Hindlimb muscle (tissue), 1 donor: ENCODE measurements at places on chromosomes 1 and 21. TPM values are rescaled to one million over a fixed set of nuclear protein-coding genes. Genes with fewer than 3 reads are reported as not detected.

Gene AIRE
- polyA plus RNA-seq = 0.15 TPM

Gene ERG
- 18.2 TPM for polyA plus RNA-seq

Gene ESRRG
- 13.5 TPM for polyA plus RNA-seq

Gene CLCA1
- not detected for polyA plus RNA-seq

- no peak for DNase-seq
These were observed at the start of gene SMIM1 for GRCh38 chr1:3772715-3773571. Gene SMIM1, plus strand, starts transcription at chr1:3772749. Its CDS starts 2,625 bp downstream, at chr1:3775374.

DNA sequence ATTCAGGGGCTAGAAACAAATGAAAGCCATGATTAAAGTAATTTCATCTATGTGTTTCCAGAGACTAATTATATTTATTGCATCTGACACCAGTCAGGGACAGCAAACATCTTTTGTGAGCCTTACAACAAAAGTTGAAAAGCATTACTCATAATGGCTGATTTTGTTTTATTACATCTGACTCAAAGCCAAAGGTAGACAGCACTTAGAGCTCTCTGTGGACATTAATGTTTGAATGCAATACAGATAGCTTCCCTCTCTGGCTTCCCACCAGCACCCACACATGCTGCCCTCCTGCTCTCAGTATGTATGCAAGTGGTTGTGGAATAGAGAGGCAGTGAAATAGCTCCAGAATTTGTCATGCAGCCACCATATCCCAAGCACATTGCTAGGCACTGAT lies 198.7 kb downstream of the SETD4 start:
- no peak for DNase-seq

DNA sequence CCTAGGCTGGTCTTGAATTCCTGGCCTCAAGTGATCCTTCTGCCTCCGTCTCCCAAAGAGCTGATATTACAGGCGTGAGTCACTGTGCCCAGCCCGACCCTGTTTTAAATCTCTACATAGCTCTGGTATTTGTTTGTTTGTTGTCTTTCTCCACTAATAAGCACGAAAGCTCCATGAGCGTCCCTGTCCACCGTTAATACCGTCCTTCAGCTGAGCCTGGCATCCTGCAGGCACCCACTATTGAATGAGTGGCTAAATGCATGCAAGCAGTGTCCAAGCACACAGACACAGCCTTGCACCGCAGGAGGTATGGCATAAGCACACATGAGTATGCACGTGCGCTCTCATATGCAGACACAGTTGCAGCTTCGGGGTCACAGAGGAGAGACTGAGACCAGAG lies 4.5 kb upstream of the COL16A1 start:
- no peak for DNase-seq

DNA sequence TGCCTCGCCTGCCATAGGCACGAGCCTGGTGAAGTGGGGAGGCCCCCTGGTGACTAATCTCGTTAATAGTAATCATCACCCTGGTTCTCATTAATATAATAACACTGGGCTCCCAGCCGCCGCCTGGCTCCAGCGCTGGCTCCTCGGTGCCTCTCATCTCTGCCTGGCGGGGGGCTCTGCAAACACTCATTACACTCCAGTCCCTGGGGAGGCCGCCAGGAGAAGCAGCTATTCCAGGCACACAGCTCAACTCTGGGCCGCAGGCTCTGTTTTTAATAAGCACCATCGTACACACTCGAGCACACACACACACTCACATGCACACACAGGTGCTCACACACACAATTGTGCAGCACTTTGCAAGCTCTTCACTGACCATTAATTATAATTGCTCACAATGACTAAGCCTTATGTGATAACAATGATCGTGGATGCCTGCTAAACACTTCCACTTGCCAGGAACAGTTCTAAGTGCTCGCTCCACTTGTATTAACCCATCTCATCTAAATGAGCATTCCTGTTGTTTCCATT lies 52.2 kb downstream of the SDC3 start:
- no peak for DNase-seq

- no peak for DNase-seq
These were observed 2.9 kb downstream of the IGSF8 start for GRCh38 chr1:160095382-160096105.

- DNase-seq = no peak
These were observed 55.4 kb upstream of the KIF26B start for GRCh38 chr1:245099401-245099800.

GRCh38 chr1:51306950-51307349 lies 23.4 kb downstream of the TTC39A start:
- DNase-seq = no peak

- no peak for DNase-seq
These were observed 18.1 kb upstream of the PTTG1IP start for GRCh38 chr21:44891631-44892031.

- DNase-seq = no peak
These were observed 856.6 kb downstream of the PLA2G4A start for GRCh38 chr1:187685333-187685732.

GRCh38 chr1:203475012-203475981 lies at the start of gene PRELP:
Gene PRELP, plus strand, starts transcription at chr1:203475806. Its CDS starts 7,379 bp downstream, at chr1:203483185.
- DNase-seq = no peak

DNA sequence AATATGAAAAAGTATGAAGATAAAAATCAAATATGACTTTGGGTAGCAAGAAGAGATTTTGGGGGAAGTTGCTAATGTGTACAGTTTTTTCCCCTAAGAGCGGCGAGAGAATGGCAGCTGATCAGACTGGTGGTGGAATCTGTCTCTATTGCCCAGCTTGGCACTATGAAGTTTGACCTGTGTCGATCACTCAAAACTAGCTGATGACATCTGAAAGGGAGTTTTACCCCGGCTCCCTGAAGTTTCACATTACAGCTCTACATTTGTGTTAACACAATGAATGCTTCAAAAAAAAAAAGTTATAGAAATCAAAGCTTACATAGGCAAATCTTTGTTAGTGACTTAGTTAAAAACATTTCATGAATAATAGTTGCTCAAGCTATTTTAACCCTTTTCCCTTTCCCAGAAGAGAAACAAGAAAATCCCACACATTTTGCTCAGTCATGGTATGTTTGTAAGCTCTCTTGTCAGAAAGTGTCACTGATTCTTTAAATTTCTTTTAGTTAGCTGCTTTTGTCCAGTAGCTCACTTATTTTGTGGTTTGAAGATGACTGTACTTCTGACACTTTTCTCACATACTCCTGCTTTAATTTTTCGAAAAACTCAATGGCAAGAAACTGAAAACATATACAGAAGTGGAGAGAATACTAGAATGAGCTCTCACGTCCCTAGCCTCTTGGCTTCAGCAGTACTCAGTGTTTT lies 41.3 kb downstream of the DYRK1A start:
- no peak for DNase-seq
